Stimulated activated effector memory CD8-positive, alpha-beta T cell treated with anti-CD3 and anti-CD28 coated beads, Interleukin-12 subunit alpha, Interleukin-12 subunit beta, amount 100 ng/mL, for 72 hours (primary cell): ENCODE measurements at places on chromosomes 12 and 14.

GRCh38 chr14:68932686-68933085 is 46.4 kb downstream of the ACTN1 start:
- DNase-seq = no peak

- DNase-seq = no peak
These were observed 50.0 kb downstream of the C2CD5 start for GRCh38 chr12:22494319-22494718.

GRCh38 chr12:90091809-90092208 is 383.2 kb upstream of the ATP2B1 start:
- no peak for DNase-seq

DNA sequence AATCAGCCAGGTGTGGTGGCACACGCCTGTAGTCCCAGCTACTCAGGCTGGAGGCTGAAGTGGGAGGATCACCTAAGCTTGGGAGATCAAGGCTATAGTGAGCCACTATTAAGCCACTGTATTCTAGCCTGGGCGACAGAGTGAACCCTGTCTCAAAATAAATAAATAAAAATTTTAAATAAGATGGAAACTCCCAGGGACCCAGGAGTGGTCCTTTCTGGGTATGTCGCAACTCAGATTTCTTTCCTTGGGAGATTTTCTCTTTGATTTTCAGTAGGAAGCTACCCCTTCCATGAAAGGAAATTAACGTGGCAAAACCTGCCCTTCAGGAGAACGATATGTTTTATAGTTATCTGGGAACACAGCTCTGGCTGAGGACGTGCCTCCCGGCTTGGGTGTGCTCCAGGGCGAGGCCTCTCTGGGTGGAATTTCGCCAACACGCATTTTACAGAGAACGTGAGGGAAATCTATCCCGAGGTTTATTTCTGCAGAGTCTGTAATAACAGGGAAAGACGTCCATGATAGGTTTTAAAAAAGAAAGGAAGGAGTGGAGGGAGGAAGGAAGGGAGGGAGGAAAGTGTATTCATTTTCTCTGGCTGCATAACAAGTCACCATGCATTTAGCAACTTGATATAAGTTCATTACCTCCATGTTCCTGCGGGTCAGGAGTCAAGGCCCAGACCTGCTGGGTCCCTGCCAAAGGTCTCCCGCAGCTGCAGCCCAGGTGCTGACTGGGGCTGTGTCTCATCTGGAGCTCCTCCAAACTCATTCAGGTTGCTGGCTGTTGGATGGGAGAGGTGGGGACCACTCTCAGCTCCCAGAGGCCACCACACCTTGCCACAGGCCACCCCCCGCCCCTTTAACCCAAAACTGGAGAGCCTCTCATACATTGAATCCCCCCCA is 80.6 kb upstream of the GSC start:
- no peak for DNase-seq

GRCh38 chr14:101098641-101099040 is 195.1 kb upstream of the RTL1 start:
- no peak for DNase-seq

DNA sequence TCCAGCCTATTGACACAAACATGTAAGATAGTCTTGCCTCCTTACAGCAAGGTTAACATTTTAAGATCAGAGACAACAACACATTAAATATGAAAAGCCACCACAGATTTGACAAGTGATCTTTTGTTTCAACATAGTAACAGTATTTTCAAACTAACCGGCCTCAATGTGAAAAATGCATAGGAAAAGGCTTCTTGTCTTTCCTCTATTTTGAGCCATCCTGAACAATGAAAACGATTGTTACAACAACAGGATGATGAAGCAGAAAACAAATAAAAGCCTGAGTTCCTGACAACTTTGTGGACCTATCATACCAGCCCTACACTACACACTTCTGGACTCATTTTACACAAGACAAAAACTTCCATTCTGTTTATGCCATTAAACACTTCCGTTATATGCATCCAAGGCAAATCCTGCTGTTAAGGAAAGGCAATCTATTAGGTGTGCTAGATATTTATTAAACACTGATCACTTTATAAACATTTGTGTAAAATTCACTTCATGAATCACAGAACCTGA is 37.3 kb downstream of the BAZ1A start:
- no peak for DNase-seq

- DNase-seq = no peak
These were observed at the start of gene DNAJC22 for GRCh38 chr12:49346659-49347310. Gene DNAJC22 (plus strand): TSS chr12:49346888. CDS start chr12:49348873, 1,985 bp downstream.

GRCh38 chr12:57757771-57758170 is 2.9 kb downstream of the MARCHF9 start:
- DNase-seq = no peak

GRCh38 chr14:77086017-77086727 is 11.9 kb upstream of the CIPC start:
- no peak for DNase-seq

DNA sequence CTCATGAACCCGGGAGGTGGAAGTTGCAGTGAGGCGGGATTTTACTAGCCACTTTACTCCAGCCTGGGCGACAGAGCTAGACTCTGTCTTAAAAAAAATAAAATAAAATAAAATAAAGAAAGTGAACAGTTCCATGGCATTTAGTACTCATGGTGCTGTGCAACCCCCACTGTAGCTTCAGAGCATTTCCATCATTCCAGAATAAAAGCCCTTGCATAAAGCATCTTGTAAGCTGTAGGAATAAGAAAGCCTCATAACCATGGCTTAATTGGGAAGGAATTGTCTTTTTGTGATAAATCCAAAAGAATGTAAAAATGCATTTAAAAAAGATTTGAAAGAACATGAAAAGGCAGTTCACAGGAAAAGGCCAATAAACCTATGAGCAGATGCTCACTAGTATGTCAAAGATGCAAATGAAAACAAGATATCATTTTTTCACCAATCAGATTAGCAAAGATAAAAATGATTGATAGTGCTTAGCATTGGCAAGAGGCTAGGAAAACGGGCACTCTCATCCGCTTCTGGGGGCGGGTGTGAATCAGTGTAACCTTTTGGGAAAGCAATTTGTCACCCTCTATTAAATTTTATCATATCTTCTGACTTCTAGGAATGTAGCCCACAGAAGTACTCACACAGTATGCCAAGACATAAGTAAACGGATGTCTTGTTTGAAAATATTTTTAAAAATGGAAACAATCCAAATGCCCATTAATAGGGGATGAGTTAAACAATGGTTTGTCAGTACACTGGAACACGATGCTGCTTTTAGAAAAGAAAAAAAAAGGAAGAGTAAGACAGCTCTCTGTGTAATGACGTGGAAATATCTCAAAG is 46.6 kb downstream of the CFAP251 start:
- DNase-seq = no peak

- no peak for DNase-seq
These were observed 35.7 kb upstream of the TMEM263 start for GRCh38 chr12:106919910-106920544.

DNA sequence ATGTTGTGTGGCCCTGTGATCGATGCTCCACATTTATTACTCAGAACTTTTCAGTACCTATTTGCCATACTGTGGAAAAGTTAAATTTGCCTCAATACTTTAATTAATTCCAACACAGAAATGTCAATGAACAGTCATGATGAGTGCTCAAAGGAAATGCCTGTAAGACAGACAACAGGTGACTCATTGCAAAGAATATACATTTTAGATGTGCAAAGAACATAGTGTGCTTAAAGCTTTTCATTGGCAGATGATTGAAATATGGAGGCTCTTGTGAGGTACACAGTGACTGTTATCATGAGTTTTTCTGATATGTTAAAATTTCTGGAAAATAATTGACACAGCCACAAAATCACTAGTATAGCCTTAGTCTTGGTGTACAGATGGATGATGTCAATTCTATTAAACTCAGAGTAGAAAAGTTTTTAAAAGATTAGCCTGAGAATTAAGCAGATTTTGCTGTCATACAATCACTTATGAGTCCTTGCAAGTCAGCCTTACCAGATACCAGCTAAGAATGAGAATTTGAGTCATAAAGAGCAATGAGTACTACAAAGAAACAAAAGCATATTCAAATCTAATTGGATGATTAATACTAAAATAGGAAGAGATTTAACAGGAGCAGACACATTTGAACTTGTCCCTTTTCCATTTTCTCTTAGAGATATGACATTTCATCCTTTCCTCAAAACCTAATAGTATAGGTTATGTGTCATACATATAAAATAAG is 544.1 kb downstream of the KCNH5 start:
- DNase-seq = no peak

DNA sequence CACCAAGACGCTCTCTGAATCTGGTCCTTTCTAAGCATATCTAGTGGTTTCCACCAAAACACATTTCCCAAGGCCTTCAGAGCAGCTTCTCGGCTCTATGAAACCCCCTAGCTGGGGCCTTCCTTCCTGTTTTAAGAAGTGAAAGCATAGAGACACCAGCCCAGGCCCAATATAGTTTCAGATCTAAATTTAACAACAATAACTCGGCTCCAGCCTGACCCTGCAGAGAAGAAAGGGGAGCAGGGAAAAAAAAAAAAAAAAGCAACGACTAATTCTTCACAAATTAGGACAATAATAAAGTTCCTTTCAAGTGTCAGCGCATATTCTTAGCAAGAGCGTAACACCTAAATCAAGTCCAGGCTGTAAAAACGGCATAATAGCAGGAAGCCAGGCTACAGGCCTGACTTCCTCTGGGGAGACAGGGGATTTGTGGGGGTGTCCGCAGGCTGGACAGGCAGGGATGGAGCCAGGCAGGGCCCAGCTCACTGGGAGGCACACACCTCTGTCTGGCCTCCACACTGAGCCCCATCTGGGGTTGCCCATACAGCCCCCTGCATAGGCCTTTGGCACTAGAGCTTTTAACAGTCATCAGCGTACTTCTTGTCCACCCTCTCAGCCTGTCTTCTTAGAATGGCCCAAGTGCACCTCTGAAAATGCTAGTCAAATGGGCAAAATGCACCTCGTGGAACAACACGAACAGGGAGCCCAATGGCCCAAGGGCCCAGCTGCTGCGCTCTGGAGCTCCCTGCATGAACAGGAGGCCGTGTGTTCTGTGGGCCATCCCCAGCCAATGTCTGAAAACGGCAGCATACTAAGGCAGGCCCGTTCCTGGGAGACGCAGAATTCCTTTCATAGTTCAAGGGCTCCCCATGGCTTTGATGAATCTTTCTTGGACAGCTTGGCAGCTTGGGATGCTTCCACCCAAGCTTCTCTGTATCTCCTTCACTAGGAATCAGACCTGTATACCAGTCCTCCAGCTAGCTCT is 772.9 kb downstream of the MED13L start:
- DNase-seq = no peak

DNA sequence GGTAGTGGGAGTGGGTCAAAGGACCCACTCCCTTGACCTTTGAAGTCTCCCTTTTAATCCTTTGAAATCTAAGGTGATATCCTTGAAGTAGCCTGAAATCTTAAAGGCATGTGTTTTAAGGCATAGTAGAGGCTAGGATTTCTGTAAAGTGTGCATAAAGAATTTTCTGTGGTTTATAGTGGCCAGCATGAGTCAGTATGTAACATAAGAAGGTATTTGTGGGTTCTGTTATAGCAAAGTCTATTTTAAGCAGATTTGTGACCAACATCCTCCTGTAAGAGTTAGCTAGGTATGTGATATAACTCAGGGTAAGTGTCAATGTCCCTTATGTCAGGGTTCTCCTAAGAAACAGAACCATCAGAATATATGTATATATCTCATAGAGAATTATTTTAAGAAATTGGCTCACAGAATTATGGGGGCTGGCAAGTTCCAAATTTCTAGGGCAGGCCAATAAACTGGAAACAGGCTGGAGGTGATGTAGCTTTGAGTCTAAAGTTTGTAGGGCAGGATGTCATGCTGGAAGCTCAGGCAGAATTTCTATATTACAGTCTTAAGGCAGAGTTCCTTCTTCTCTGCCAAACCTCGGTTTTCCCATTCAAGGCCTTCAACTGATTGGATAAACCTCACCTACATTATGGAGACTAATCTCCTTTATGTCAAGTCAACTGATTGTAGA is 18.7 kb upstream of the EPYC start:
- no peak for DNase-seq

DNA sequence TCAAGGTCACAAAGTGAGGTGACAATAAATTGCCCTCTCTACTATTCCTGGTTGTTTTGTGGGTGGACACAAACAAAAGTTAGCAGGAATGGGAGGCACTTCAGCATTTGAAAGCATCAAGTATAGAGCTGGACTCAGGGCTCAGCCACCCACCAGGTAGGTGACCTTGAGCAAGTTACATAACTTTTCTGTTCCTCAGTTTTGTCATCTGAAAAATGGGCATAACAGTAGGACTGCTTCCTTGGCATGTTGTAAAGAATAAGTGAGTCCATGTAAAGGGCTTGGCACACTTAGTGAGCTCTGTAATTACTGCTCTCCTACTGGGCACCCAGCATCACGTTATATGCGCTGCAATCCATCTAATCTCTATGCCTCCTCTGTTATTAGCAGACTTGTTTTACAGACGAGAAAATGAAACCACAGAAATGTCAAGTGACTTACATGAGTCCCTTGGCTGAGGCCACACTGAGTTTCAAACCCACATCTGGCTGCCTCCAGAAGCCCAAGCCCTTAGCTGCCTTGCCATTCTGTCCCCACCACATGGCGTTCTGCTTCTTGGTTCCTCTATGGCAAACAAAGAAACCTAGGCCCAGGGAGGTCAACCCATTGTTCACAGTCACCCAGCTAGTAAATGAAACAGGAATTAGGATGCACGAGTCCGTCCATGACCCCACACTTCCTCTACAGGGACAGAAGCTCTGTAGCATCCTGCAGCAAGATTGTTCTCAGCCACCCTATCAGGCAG is 63.2 kb upstream of the SLC24A4 start:
- DNase-seq = no peak

DNA sequence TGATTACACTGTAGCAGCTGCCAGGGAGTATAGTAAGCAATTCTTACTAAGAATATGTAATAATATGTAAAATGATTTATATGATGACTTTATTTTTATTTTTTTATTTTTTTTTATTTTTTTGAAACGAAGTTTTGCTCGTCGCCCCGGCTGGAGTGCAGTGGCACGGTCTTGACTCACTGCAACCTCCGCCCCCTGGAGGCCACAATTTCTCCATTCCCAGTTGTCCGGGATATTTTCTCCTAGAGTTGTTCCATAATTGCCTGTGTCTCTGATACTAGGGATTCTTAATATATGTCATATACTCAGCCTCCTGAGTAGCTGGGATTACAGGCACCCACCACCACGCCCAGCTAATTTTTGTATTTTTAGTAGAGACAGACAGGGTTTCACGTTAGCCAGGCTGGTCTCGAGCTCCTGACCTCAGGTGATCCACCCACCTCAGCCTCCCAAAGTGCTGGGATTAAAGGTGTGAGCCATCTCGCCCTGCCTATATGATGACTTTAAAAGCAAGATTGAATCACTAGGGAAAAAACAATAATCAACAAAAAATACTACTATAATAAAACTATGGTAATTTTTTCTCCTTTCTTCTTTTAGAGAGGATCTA is 12.2 kb upstream of the ITPR2 start:
- DNase-seq = no peak

- DNase-seq = no peak
These were observed 10.1 kb downstream of the GSG1 start for GRCh38 chr12:13093191-13093847.

DNA sequence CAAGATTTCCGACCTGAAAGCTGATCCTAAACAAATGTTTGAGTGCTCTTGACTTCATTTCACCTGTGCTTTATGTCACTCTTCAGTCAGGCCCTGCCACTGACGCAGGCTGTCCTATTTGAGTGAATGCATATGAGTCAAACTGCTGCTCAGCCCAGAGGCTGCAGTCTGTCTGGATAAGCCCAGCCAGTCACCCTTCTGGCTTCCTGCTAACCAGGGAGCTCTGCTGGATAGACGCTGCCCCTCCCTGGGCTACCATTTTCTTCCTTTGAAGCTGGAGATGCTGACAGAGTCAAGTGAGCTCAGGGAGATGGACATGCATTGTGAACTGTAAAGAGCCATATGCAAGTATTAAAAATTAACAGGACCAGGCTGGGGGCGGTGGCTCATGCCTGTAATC is 5.1 kb upstream of the TUNAR start:
- DNase-seq = no peak

- no peak for DNase-seq
These were observed 110.7 kb downstream of the SLC25A21 start for GRCh38 chr14:37061697-37062096.
